ENCODE measurements at places on chromosomes 2 and 18.

DNA sequence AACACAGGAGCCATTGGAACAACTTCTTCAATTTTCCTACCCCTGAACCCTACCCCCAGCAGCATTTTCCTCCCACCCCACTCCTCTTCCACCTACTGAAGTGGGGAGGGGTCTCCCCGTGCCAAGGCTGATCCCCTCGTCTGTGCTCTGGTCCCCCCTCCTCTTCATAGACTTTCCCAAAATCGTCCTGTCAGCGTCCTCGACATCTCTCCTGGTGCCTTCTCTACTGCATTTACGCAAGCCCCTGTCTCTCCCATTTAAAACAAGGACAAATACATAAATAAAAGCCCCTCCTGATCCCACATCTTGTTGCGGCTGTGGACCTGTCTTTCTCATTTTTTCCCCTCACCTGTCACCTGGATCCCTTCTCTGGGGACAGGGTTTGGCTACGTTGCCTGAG, 42.2 kb downstream of the EMX1 start:
- no peak for DNase-seq

DNA sequence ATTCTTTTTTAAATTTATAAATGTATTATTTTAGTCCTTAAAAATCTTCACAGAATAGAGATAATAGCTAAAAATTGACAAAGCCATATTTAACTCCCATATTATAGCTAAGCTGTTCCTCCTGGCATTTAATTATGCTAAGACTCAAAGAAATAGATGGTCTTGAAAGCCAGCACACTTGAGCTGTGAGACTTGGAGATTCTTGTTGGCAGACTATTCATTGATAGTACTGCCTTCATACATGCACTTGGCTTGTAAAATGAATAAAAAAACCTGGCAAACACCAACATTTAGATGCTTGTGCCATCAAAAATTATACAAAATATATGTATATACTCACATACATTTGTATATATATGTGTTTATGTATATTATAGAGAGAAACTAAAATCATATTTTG, 9.7 kb upstream of the LDAH start:
- DNase-seq, result no peak

DNA sequence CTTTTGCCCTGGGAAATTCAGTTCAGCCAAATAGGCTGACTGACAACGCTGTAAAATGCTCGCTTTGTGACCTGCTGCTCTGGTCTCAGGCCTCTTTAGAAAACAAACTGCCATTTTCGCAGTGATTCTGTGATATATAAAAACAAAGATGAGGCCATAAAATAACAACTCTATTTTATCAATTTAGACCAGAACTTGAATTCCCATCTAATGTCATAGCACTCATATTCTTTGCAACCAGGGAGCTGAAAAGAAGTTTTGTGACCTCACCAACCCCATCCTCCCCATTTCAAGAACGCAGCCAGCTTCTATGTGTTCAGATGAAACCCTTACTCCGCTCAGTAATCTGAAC, 40.3 kb downstream of the TCF4 start:
- no peak for DNase-seq

GRCh38 chr2:44752761-44753160, 188.7 kb upstream of the SIX3 start:
- no peak for DNase-seq

DNA sequence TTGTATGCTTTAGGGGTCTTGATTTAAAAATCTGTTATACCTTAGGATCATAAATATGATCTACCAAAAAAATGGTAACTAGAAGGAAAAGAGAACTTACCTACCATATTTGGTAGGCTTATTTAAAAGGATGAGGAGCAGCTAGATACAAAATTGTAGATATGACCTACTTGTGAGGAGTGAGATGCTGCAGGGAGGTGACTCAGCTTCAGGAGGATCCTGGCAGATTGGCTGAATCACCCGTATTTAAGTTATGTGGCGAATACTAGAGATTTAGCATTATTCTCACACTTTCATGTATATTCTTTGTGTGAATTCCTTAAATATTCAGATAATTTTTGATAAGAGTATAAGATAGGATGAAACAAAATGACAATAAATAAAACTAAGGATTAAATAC, 657.3 kb upstream of the LINC00305 start:
- DNase-seq, result no peak

- no peak for DNase-seq
Measured at GRCh38 chr2:151363709-151364108, 6.3 kb downstream of the TNFAIP6 start.

DNA sequence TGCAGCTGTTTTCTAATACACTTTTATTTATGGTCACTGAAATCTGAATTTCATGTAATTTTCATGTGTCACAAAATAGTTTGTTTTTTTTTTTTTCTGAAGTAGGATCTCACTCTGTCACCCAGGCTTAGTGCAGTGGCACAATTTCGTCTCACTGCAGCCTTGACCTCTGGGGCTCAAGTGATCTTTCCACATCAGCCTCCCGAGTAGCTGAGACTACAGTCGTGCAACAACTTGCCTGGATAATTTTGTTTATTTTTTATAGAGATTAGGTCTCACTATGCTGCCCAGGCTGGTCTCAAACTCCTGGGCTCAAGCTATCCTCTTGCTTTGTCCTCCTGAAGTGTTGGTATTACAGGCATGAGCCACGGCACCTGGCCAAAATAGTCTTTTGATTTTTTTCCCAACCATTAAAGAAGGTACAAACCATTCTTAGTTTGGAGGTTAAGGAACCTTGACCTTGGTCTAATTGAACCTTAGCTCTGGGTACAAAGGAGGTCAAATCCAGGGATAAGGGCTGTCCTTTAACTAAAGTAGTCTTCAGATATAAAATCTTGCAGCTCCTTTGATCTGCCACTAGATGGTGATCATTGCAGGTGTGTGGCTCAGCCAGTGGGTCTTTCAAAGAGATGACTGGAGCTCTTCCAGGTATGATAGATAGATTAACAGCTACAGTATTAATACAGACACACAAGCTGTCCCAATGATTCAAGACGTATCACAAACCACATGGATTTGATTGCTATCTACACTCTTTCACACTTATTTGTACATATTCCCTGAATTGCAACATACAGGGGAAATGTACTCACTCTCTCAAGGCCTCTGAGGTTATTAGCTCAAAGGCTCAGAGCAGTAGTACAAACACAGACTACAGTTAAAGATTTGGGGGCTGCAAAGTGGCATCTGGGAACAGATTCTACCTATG, 4.7 kb upstream of the KRCC1 start:
- no peak for DNase-seq

- no peak for DNase-seq
Measured at GRCh38 chr2:106139238-106139935, 54.7 kb downstream of the UXS1 start.

- DNase-seq, result no peak
Measured at GRCh38 chr2:129024796-129025195, 706.1 kb upstream of the HS6ST1 start.
